ENCODE measurements at places on chromosomes 1 and 21.

DNA sequence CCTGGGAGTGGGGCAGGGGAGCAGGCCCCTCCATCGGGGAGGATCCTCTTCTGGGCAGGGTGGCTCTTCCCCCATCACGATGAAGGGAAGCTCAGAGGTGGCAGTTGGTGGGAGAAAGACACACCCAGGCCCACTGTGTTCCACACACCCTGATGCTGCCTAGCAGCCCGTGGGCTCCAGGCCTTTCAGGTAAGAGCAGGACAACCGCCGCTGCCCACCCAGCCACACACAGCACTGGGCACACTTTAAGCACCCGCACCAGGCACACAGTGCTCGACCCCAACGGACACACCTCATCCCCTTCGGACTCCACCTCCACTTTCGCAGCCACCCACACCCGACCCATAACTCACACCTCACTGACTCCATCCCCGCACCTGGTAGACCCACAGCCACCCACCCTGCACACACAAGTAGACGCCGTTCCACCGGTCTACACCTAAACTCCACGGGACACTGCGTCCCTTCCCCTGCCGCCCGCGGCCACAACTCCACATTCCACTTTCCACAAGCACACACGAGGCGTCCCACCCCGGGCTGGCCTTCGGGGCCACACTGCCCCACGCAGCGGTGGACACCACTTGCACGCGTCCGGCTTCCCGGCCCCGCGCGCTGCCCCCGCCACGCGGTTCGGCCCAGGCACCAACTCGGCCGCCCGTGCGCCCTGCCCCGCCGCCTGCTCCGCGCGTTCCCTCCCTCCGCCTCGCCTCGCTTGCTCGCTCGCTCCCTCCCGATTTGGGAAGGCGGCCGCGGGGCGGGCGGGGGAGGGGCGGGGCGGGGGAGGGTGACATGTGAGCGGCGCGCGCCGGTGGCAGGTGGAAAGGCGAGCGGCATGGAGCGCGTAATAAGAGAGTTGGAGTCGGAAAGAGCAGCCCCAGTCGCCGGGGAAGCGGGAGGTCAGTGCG is at the start of gene KCNQ4:
Gene KCNQ4 (plus strand): TSS at position 787 of the 905 bp plus-strand sequence. CDS start 307 bp downstream, outside the sequence.
- no peak within 1 kb of the TSS for H3K27ac ChIP-seq
- peak within 1 kb of the TSS; percentile 84 for H3K4me3 ChIP-seq
- peak; percentile 77 for DNase-seq
- H3K4me1 ChIP-seq, result peaks cover 76% of the 10 kb centered on the region
- peaks cover 52% of the 10 kb centered on the region for H3K27me3 ChIP-seq

GRCh38 chr1:226919995-226920394 is 20.1 kb upstream of the COQ8A start:
- no peaks in the 10 kb centered on the region for H3K4me1 ChIP-seq
- H3K4me3 ChIP-seq, result no peak overlapping the region
- peaks cover 5% of the 10 kb centered on the region for H3K27me3 ChIP-seq
- H3K36me3 ChIP-seq, result no peaks in the 10 kb centered on the region
- no peak for DNase-seq
- no peak overlapping the region for H3K27ac ChIP-seq

DNA sequence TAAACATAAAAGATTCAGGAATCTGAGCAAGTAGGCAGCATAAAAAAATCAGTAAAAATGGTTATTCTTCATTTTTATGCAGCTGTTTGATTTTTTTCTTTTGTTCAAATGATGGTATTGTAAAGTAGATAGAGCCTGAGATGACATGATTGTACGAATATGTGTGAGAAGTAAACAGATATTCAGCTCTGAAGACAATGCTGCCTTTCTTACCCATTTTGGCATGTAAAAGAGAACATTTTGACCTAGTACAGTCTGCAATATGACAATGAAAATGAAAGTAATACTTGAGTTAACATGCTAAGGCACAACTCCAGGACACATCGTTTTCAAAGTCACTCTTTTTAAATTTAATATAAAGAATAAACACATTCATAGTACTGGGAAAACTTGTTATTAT is 95.7 kb upstream of the NCAM2 start:
- H3K4me3 ChIP-seq, result no peak overlapping the region
- no peaks in the 10 kb centered on the region for H3K36me3 ChIP-seq
- H3K27ac ChIP-seq, result no peak overlapping the region

GRCh38 chr1:65108025-65108642 is 39.9 kb upstream of the AK4 start:
- no peak overlapping the region for H3K27ac ChIP-seq
- peaks cover 9% of the 10 kb centered on the region for H3K27me3 ChIP-seq
- H3K36me3 ChIP-seq, result no peaks in the 10 kb centered on the region

DNA sequence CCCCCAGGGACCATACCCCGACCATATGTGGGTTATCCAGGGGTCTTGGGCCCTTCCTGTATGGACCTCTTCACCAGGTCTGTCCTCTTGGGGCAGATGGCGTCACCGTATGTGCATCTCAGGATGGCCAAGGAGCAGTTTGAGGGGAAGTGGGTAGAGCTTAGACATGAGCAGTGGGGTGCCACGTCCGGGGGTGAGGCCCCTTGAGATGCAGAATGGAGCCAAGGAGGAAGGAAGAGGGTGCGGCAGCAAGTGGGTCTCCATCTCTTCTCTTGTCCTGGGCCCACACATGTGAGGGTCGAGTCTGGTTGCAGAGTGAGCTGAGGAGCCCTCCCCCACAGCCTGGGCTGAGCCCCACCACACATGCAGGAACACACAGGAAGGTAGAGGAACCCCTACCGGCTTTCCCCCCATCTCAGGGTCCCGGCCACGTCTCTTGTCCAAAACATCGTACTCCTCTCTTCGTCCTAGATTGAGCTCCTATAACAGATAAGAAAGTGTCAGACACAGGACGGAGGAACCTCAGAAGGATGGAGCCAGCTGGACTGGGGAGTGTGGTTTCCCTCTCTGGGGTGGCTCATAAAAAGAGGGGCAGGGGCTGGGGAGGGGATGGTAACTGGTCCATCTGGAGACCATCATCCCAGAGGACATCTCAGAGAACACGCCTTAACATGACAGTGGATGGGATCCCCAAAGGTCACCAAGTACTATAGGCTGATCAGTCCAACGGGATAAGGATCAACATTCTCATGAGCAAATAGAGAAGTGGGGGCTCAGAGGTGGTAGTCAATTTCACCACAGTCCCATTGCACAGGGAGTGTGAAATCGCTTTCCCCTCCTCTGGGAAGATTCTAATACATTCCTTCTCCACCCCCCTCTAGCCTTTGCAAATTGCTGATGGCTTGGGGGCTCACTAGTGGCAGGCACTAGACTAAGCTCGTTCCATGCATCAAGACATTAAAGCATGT is 79.9 kb downstream of the CD247 start:
- H3K36me3 ChIP-seq, result peaks cover 5% of the 10 kb centered on the region
- no peak for DNase-seq
- H3K27me3 ChIP-seq, result peaks cover 38% of the 10 kb centered on the region
- peak overlapping the region; percentile 68 for H3K4me3 ChIP-seq

DNA sequence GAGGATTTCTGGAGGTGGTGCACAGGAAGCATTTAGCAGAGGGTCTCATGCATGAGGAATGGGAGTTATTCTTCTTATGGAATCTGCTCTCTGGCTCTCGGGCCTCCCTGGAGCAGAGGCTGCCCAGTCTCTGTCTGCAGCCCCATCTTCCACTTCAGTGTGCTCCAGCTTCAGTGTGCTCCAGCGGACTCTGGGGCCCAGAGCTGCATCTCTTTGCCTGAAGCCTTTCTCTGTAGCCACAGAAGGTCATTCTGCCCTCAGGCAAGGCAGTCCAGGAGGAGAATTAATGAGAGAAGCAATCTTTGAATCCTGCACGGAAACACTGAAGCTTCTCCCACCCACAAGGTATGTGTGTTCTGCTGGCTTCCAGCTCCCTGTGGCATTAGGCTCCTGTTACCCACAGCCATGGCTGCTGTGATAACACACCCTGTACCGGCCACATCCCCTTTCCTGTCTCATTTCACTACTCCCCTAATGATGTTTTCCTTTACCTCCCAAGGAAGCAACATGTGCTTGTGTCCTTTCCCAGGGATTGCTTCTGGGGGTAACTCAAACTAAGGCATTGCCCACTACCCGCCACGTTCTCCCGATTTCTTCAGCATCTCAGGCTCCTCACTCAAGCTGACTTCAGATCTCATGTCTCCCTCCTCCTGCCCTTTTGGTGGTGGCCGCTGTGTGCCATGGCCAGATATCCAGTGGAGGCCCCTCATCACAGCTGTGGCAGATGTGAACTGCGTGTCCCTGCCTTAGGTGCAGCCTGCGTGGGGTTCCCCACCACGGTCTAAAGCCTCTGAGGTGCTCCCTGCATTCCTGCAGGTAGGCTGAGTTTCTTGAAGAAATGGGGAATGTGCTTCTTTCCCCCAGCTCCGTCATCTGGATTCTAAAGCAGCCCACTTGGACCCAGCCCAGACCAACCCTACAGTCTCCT is 181.2 kb upstream of the GALNT2 start:
- H3K36me3 ChIP-seq, result no peaks in the 10 kb centered on the region
- H3K4me1 ChIP-seq, result peaks cover 15% of the 10 kb centered on the region
- no peak for DNase-seq

- H3K27me3 ChIP-seq, result peaks cover 28% of the 10 kb centered on the region
- no peak overlapping the region for H3K27ac ChIP-seq
- no peak for DNase-seq
- H3K36me3 ChIP-seq, result no peaks in the 10 kb centered on the region
These were observed 2.6 kb upstream of the TNFRSF1B start for GRCh38 chr1:12164210-12164609.

DNA sequence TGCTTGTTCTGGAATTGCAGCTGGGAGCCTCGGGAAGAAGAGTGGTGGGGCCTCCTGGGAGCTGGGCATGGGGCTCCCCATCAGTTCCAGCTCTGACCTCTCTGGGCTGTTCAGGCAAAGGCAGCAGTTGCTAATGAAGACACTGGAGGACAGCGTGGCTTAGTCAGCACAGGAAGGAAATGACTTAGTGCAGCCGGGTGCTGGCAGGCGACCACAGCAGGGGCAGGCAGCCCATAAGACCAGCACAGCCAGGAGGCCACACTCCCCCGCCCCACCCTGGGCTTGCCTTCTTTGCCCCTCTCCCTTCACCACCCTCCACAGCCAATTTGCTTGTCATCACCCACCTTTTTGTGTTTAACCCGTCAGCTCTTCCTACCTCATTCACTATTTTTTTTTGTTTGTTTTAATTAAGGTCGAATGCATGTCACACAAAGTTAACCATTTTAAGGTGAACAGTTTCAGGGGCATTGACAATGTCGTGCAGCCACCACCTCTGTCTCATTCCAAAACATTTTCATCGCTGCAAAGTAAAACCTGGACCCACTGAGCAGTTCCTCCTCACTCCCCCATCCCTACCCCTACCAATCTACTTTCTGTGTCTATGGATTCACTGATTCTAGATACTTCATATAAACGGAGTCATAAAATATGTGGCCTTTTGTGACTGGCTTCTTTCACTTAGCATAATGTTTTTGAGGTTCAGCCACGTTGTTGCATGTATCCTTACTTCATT is 10.9 kb downstream of the OLIG2 start:
- no peaks in the 10 kb centered on the region for H3K36me3 ChIP-seq
- no peak for DNase-seq
- peaks cover 91% of the 10 kb centered on the region for H3K27me3 ChIP-seq
- H3K27ac ChIP-seq, result no peak overlapping the region
- H3K4me1 ChIP-seq, result no peaks in the 10 kb centered on the region
- no peak overlapping the region for H3K4me3 ChIP-seq

- no peak within 1 kb of the TSS for H3K27ac ChIP-seq
- peaks cover 57% of the 10 kb centered on the region for H3K4me1 ChIP-seq
- H3K4me3 ChIP-seq, result peak within 1 kb of the TSS; percentile 78
- H3K36me3 ChIP-seq, result no peaks in the 10 kb centered on the region
- peaks cover 74% of the 10 kb centered on the region for H3K27me3 ChIP-seq
These were observed at the start of gene PADI2 for GRCh38 chr1:17119076-17119772. TSS of gene PADI2 (minus strand) at chr1:17119451. CDS start at chr1:17119371, 80 bp downstream.

GRCh38 chr1:245404527-245404926 is 249.7 kb downstream of the KIF26B start:
- H3K27me3 ChIP-seq, result no peaks in the 10 kb centered on the region
- H3K36me3 ChIP-seq, result peaks cover 9% of the 10 kb centered on the region
- peak overlapping the region; percentile 9 for H3K27ac ChIP-seq

Data from nephron progenitor cell (in vitro differentiated cells).